GOT3 (cell line): ENCODE measurements at places on chromosomes 3 and 15.

DNA sequence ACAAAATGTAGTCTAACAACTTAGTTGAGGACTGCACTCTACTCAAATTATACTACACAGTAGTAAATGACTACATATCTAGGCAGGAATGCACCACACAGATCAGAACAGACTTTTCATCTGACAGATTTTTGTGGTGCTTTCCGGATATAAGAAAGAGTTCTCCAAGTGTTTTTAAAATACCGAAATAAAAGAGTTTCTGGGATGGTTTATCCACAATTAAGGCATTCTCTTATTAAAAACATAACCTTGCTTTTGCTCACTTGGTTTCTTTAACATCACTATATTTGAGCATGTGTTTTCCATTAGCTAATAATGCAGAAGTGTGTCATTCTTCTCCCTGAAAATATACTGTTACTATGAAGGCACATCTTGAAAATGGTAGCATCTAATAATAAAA, 132.9 kb downstream of the MAGI1 start:
- no peak for DNase-seq

GRCh38 chr3:170751083-170751898, 118.7 kb downstream of the RPL22L1 start:
- DNase-seq = peak; percentile 73

DNA sequence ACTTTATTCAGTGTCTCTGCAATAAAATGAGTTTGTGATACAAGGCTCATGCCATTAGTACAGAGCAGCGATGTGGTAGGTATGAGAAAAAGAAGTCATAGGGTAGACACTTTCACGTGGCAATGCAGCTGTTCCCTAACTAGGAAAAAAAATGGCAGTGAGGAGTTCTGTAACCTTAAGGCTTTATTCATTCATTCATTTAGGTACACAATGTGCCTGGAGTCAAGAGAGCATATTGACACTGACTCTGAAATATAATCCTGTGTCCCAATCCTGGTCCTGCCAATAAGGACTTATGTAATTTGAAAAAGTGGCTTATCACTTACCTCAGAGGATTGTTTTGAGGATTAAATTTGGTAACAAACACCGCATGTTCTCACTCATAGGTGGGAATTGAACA, 173.0 kb upstream of the AZI2 start:
- no peak for DNase-seq

DNA sequence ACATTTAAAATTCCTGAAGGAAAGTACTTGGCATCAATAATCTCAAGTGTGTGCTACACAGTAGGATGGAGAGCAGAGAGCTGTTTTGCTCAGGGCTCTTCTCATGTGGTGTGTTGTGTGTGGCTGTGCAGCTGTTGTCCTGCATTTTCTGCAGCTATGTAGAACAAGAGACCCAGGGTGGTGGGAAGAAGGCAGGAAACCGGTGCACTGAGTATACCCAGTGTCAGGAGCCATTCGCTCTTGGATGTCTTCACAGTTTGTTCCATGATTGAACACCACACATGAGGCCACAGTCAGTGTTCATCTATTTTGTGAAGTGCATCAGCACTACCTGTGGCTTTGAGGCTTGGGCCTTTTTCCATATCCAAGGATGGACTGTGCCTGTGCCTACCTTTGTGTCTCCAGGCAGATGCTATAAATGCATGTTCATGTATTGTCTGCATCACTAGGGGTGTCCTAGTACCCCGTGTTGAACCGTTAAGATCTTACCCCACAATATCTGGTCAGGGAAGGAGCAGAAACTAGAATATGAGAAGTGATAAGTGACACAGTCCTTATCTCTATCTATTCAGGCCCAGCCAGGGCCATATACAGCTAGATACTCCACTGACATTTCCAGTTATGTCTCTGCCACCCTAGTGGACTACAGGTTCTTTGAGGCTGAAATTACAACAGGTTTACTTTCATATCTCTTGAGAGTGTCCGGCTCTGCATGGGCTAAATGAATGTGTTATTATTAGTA, 194.3 kb downstream of the NR2F2 start:
- DNase-seq = no peak

DNA sequence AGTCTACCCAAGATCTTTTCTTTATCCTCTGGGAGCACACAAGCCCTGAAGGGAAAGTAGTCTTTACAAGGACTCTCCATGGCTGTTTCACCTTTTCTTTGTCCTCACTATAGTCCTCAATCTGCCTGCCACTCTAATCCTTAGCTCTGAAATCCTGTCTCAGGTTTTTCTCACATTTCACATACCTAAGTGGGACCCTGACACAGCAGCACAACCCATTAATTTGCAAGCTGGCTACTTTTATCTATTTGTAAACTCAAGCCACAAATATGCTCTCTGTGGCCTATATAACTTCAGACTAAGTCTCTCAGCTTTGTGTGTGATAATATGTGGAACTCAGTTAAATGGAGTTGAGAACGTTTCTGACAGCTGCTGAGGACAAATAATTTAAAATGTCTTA, 19.8 kb downstream of the SIN3A start:
- no peak for DNase-seq
